Type B pancreatic cell (in vitro differentiated cells): ENCODE measurements at places on chromosomes 1 and 21. TPM values are rescaled to one million over a fixed set of nuclear protein-coding genes. Genes with fewer than 3 reads are reported as not detected.

DNA sequence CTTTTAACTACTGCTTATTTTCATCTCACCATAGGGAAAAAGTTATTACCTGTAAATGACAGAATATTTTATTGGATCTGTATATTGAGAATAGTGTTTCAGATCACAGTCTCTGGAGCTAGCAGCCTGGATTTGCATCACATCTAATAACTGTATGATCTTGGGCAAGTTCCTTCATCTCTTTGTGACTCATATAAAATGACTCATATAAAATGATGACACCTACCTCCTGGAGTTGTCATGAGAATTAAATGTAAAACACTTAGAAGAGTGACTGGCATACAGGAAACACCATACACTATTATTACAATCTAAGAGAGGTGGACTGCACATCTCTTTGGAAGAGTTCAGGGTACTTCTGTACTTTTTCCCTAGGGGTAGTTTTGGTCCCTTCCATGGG, 421.3 kb downstream of the NEGR1 start:
- no peak overlapping the region for H3K27ac ChIP-seq
- no peaks in the 10 kb centered on the region for H3K27me3 ChIP-seq
- no peak for DNase-seq

DNA sequence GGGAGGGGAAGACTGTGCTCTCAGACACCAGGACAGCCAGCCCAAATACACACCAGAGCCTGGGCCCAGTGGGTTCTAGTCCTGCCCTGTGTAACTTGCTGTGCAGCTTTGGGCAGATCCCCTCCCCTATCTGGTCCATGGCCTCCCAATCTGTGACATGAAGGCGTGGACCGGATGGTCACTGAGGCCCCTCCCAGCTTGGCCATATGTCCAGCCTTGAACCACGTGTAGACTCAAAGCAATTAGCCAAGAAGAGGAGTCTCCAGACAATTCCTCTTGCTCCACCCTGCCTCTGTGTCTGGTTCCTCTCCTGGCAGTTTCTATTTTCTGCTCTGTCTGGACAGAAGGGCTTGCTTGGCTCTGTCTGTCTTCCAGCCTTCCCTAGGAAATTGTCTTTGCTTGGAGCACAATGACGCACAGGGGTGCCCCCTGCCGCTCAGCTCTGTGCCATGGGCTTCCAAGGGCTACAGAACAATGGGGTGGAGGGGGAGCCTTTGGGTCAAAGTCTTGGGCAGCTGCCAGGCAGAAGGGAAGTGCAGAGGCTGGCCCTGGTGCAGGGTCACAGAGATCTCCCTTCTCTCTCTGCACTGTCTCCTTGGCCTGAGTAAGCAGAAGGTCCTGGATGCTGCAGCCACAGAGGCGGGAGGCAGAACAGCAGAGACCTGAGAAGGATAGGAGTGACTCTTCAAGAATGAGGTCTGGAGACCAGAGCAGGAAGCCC, 66.1 kb downstream of the TENT5C start:
- H3K27ac ChIP-seq = no peak overlapping the region
- H3K4me3 ChIP-seq = no peak overlapping the region
- H3K36me3 ChIP-seq = no peaks in the 10 kb centered on the region

GRCh38 chr1:29454616-29455380, 218.5 kb downstream of the PTPRU start:
- no peak for DNase-seq
- H3K27ac ChIP-seq = no peak overlapping the region
- H3K4me1 ChIP-seq = peaks cover 12% of the 10 kb centered on the region
- H3K36me3 ChIP-seq = no peaks in the 10 kb centered on the region
- H3K4me3 ChIP-seq = no peak overlapping the region

DNA sequence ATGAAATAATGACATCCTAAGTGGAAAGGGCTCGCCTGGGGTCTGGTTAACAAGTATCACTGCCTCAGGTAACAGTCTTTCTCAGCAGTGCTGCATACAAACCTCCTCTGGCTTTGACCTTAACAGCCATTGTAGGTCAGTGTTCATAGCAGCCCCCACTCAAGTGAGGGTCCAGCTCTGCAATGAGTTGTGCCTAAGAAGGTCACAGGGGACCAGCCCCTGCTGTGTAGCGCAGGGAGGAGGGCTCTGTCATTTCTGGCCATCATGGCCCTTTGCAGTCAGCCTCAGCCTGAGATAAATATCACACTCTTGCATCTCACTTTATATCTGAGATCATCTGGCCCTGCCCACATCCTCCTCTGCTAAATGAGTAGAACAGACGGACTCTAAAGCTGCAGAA, 18.1 kb upstream of the MYSM1 start:
- H3K27me3 ChIP-seq = peaks cover 3% of the 10 kb centered on the region
- H3K27ac ChIP-seq = peak overlapping the region; percentile 44
- peaks cover 18% of the 10 kb centered on the region for H3K4me1 ChIP-seq
- H3K4me3 ChIP-seq = no peak overlapping the region
- no peak for DNase-seq

GRCh38 chr1:78441921-78442320, 48.9 kb upstream of the PTGFR start:
- no peak overlapping the region for H3K27ac ChIP-seq
- no peaks in the 10 kb centered on the region for H3K4me1 ChIP-seq
- H3K36me3 ChIP-seq = no peaks in the 10 kb centered on the region
- no peaks in the 10 kb centered on the region for H3K27me3 ChIP-seq

The INPP5B gene
- 16.1 and 19.3 TPM in 2 replicates for total RNA-seq
